NCI-H446 (cell line): ENCODE measurements at places on chromosomes 2 and 18.

GRCh38 chr18:33157893-33158292 lies 282.6 kb downstream of the CCDC178 start:
- DNase-seq, result no peak

GRCh38 chr2:171201271-171201670 lies 40.6 kb upstream of the TLK1 start:
- DNase-seq, result no peak

DNA sequence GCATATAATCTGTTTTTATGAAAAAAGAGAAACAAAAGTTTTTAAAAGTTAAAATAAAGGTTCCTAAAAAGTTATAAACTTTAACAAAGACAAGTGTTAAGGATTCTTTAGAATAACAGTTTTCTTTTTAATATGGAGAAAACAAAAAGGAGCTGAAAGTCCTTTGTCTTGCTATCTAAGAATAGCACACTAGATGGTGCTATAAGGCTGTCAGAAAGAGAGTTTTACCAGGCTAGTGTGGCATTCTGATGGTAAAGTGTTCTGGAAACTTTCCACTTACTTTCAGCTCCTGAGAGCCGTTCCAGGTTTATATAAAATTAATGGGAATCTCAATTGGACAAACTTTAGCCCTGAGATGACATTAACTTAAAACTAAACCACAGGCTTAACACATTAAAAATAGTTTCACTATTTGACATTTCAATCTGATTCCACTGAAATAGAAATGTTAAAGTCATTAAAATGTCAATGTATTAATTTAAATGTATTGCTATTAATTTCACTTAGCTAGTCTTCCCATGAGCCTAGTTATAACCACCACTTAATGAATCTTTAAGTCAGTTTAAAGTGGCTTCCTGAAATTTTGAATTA lies 3.7 kb downstream of the FBXO48 start:
- DNase-seq, result no peak

DNA sequence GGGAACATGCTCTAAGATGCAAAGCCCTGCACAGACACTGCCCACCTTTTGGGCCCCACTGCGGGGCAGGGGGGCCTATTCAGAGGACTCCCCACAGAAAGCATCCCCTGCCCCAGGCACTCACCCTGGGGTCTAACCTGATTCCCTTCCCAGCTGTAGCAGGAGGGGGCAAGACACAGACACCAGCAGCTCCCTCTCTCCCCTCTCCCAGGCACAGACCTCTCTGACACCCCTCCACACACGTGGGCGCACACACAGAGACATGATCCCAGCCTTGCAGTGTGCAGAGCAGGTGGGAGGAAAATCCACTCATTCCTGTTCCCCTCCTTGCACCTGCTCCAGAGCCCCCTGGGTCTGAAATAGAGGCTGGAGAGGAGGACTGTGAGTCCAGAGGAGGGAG lies 10.7 kb downstream of the TNS1 start:
- DNase-seq, result no peak

DNA sequence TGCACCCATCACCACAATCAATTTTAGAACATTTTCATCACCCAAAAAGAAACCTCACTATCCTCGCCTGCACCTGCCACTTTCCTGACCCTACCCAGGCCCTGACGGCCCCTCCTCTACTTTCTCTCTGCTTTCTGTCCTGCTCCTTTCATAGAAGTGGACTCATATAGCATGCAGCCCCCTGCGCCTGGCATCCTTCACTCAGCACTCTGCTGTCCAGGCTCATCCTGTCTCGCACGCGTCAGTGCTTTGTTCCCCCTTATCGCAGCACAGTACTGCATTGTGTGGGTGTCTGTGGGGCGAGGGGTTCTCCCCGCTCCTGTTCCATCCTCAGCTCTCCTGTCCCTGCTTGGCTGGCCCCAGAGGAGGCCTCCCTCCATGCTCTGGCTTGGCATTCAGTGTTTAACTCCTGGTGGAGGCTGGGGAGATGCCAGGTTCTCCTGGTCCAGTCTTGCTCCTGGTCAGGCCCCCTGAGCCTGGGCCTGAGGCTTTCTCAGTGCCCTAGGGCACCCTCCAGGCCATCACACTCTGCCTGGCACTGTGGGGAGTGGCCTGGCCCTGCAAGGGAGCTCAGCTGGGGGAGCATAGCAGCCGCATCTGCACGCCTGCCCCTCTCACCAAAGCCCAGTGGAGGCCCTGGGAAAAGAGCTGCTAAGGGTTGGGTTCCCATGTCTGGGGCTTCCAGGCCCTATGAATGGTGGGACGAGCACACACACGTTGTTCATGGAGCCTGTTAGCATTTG lies 6.6 kb upstream of the TUBB6 start:
- DNase-seq, result no peak

DNA sequence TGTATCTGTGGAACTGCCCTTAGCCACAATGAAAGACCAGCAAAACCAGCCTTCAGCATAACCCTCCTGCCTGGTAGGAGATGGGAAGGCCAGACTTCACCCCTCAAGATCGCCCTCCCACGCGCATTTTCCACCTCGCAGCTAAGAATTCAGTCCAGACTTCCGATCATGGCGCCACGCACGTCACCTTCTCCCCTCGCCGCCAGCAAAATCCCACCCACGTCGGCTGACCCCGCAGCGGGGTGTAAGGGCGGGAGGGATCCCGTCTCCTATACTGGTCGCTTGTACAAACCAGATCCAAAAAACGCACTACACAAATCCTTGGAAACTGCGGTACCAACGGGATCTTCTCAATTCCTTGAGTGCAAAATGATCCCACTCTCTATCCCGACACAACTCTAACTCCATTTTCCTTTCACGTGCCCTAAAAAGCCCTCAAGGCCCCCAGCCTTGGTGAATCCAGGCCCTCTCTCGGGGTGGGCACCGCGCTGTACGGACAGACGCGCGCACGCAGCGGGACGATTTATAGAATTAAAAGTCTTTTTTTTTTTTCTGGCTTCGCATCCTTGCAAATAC lies 1.0 kb upstream of the BMPR2 start:
- peak; percentile 13 for DNase-seq
